NCI-H510A treated with DMSO at 0.1 percent for 48 hours (cell line): ENCODE measurements at places on chromosomes 3 and 15.

DNA sequence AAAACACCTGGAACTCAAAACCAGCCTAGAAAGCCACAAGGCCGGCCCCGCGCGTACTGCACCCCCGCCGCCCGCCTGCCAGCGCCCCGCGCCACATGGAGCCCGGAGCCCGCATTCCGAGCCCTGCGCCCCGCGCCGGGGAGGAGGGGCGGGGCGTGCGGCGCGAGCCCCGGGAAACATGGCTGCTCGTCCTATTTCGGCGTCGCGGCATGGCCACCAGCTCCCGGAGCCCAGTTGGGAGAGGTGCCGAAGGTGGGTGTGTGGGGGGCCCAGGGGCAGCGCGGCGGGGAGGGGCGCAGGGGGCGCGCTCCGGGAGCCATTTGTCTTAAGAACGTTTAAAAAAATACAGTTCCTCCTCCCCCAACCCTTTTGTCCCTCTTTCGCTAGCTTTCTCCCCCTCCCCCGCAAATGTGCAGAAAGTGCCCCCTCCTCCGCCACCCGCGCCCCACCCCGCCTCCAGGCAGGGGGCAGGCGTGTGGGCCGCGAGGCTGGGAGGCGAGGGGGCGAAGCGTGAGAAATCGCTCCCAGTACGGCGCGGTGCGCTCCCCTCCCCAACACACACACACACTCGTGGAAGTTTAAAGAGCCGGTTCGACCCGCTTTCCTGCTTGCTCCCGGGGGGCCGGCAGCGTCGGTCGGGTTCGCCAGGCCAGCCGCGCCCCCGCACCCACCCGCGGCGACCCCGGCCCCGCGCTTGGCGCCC, 2.5 kb downstream of the ANP32A start:
- DNase-seq: peak; percentile 26

- DNase-seq: peak; percentile 14
Observed at GRCh38 chr3:42660898-42661297, 7.4 kb downstream of the ZBTB47 start.

GRCh38 chr15:46660096-46660842, 1025.4 kb downstream of the SQOR start:
- DNase-seq: no peak

GRCh38 chr3:28940994-28941393, 339.9 kb upstream of the RBMS3 start:
- no peak for DNase-seq

- no peak for DNase-seq
Observed at GRCh38 chr3:77460326-77460725, 420.4 kb downstream of the ROBO2 start.

- DNase-seq: peak; percentile 93
Observed at GRCh38 chr15:60572541-60573421, 93.8 kb upstream of the ICE2 start.

GRCh38 chr3:116260491-116260890, 184.8 kb downstream of the LSAMP start:
- DNase-seq: no peak

DNA sequence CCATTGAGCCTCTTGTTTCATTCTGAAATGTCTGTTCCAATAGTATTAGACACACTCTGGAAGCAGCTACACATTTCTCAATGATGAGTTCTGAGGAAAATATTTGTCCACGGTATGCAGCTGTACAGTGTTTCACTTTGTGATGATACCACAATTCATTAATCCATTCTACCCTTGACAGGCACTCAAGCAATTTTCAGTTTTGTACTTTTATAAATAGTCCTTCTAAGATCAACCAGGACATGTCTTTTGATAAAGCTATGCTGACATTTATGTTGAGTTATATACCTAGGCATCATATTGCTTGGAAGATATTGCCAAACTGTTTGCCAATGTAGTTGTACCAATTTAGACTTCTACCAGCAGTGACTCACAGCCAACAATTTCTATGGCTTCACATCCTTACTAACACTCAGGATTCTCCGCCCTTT, 165.1 kb upstream of the COL8A1 start:
- no peak for DNase-seq

DNA sequence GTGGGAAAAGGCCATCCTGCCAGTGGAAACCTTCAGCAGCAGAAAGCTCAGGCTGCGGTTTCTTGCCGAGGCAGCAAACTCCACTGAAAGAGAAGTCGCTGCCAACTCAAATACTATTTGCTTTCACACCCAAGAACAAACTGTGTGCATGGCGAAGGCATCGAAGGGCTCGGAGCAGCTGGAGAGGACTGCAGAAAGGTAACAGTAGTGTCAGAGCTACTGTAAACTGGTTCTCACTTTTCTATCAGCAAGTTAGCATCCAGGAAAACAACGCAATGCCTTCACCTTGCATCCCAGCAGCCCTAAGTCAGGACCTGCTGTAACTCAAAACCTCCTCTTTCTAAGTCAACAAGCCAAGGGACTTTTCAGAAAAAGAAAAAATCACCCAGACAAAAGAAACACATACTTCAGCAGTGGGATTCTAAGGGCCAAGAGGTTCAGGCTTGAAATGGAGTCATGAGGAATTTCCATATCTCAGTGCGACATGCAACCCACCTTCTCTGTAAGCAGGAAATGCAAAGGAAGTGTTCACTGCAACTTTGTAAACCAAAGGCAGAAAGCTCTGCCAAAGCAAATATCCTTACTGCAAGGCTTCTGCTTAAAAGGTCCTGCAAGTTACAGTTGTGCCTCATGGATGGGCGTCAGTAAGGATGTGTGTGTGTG, 193.5 kb downstream of the FOXP1 start:
- DNase-seq: peak; percentile 39

- no peak for DNase-seq
Observed at GRCh38 chr3:106333911-106334618, 465.3 kb upstream of the CBLB start.

DNA sequence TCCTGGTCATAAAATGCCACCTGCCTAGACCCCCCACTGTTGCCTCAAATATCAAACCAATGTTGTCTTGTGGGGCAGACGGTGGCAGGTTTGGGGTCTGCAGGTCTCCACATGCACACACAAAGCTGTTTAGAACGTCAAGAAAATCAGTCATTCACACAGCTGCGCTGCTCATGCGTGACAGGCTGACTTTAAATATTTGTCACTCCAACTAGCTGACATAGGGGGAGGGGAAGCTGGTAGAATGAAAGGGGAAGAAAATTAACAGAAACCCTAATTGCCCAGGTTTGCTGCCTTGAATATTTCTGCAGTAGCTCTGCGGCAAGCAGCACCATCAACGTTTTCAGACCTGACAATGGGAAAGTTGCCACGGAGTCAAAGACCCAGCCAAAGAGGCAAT, 201.8 kb downstream of the ABHD5 start:
- DNase-seq: peak; percentile 33

DNA sequence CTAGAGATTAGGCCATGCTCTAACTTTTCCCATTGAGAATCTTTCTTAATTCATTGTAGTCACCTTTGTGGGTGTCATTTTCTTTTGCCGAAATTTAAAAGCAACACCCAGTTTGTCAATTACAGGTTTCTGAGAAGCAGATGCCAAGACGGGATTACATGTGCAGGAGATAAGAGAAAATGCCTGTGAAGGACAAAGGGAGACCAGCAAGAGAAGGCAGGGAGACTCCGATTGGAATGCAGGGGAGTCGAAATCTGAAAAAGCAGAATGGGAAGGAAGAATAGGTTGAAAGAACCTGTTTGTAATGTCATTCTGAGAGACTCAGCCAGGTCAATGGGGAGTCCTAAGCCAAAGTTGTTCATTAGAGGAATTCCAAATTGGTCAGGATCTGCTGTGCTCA, 3.6 kb upstream of the DPH6 start:
- DNase-seq: no peak

- no peak for DNase-seq
Observed at GRCh38 chr15:70653426-70653825, 109.9 kb downstream of the UACA start.

GRCh38 chr3:59093521-59093920, 43.7 kb upstream of the CFAP20DC start:
- DNase-seq: no peak

DNA sequence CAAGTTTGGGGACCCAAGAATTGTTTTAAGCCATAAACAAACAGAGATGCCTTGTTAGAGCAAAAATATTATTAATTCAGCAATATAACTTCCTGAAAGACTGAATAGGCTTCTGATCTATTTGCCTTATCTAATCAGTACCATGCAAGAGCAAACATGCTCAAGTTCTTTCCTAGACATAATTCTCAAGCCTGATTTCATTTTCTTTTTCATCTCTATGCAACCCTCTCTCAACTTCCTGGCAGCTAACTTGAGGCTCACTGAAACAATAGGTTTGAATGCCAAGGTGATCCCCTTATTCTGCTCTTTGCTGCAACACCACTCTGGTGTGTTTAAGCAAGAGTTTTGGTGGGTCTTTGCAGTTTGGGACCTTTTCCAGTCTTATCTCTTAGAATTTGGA, 230.9 kb upstream of the CD96 start:
- DNase-seq: no peak

GRCh38 chr3:46012246-46012645, 15.0 kb downstream of the XCR1 start:
- no peak for DNase-seq

DNA sequence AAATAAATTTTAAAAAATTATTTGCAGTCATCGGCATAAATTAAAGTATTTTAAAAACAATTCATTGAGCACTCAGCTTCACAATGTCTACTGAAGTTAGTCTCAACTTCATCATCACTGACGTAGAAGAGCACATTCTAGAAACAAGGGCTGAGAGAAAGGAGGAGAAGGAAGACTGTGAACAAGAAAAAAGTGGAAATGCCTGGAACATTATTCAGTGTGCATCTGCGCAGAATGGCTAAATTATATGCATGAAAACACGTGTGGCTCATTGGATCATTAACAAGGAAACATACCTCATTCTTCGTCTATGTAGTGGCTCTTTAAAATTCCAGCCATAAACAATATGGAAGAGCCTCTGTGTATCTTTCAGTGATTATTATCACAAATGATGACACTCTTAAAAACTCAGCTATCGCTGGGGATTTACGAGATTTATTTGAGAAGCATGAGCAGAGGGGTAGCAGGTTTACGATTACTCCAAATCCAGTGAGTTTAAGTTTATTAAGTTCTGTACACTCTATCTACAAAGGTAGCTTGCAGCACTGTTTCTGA, 404.2 kb upstream of the CDIN1 start:
- DNase-seq: no peak

DNA sequence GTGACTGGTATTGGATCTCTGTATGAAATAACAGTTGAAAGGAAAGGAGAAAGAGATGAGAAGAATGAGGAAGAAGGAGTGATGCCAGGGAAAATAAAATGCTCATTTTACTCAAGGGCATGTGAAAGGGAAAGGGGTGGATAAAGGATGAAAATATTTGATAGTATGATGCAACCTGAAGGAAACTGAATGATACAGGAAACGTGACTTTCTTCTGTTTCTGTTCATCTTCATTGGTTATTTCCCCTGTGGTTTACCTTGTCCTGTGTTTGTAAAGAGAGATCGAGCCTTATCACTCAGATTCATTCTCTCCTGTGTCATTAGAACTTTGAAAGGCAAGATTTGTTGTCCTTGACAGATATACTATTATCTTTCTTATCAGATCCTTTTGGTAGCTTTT, 243.6 kb upstream of the SLITRK3 start:
- DNase-seq: no peak

DNA sequence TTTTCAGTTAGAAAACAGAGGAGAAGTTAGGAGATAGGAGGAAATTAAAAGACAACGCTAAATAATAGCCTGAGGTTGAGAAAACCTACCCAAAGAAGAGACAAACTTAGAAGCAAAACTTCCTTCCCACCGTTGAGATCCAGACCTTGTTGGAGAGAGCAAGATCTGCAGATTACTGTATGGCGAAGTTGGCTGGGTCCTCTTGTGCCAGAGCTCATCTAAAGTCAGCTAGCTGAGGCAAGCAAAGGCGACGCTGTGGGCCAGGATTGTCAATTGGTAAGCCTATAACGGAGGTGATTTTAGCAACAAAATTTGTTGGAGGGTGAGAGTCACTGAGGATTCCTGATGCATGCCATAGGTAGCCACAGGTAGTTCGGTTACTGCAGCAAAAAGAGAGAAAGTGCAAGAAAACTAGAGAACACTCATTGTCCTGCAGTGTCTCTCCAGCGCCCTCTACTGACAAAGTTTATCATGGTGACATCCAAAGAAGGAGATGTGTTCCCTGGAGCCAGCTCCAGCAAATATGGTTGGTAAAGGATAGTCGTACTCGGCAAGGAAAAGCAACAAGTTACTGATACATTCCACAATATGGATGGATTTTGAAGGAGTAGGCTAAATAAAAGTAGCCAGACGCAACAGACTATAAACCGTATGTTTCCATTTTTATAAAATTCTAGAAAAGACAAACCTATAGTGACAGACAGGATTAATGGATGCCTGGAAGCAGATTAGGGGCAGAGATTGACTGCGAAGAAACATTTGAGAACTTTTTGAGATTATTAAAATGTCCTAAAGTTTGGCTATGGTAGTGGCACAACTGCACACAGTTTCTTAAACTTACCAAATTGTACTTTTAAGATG, 9.8 kb upstream of the OR5K4 start:
- peak; percentile 2 for DNase-seq

DNA sequence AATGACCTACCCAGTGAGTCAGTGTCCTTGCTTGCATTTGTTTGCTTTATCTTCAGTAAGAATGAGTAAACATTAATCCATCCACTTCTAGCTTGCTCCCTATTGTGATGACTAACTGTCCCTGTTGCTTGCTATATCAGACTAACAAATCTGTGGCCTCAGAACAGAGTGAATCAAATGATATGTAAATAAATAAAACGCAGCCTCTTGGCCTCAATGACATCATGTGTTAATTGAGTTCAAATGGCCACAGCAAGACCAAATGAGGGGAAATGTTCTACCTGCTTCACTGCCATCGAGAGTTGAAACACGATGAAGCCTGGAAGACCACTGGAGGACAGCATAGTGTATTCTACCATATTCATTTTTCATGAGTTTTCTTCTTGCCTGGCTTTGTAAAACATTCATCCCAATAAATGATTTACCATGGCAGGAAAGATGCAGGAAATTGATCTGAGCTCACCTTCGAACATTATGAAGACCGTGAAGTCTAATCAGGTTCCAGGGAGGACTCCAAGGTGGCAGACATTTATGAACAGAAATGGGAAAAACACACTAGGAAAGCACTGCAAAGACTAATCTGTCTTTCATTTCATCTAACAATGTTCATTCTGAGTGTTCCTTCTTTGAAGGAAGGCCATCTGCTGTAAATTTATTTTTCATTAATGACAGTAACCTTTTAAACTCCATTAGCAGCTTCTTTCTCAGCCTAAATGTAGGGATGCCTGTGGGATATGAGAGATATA, 1144.5 kb downstream of the TUSC7 start:
- DNase-seq: peak; percentile 58

DNA sequence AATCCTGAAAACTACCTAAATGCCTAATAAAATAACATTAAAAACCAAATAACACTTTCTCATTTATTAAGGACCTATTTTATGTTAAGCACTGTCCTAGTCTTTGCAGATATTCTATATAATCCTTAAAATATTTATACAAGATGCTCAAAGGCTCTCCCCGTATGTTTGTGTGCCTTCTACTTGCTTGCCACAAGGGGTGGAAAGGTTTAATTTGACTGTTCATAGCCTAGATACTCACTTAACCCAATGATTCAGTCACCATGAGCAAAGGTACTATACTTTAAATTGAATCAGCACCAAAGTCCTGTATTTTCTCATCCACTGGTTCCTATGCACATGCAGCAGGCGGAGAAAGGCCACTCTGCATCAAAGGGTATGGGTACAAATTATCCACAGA, 32.0 kb downstream of the LSAMP start:
- DNase-seq: no peak
